ENCODE measurements at places on chromosomes 7 and 10.

DNA sequence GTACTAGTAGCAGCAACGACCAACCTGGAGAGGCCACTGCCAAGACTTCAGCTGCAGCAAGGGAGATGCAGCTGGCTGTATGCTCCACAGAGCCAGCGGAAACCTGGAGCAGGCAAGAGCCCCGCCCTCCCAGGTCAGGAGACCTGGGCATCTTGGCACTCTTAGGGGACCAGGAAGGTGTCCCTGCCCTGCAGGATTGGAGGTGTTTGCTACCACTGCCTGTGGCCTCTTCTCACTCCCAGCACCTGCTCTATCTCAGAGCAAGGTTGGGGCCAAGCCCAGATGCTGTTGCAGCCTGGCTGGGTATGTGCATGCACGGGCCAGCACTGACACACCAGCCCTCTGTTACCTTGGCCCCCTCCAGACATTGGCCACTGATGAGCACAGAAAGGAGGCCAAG lies 1512.8 kb downstream of the REEP3 start:
- DNase-seq, result no peak

- DNase-seq, result peak; percentile 39
These were observed 445.1 kb upstream of the ZMIZ1 start for GRCh38 chr10:78623578-78624215.

DNA sequence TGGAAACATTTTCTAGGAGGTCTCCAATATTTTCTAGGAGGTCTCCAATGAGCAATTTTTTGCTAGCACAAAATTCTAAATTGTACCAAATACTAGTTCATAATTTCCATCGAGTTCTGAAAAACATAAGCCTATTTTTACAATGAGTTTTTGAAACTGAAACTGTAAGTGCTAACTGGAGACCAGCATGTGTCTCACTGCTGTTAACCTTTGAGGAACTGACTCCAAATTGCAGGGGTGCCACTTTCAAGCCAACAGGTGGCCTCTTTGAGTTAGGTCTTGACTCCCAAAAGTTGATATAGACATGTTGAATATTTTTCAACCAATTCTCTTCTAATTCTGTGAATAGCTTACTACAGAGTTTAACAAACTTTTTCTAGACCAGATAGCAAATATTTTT lies 58.8 kb downstream of the CAV1 start:
- DNase-seq, result no peak

GRCh38 chr7:17301471-17302456 lies 3.3 kb downstream of the AHR start:
- no peak for DNase-seq

- DNase-seq, result no peak
These were observed 125.9 kb upstream of the NOBOX start for GRCh38 chr7:144529269-144529926.

DNA sequence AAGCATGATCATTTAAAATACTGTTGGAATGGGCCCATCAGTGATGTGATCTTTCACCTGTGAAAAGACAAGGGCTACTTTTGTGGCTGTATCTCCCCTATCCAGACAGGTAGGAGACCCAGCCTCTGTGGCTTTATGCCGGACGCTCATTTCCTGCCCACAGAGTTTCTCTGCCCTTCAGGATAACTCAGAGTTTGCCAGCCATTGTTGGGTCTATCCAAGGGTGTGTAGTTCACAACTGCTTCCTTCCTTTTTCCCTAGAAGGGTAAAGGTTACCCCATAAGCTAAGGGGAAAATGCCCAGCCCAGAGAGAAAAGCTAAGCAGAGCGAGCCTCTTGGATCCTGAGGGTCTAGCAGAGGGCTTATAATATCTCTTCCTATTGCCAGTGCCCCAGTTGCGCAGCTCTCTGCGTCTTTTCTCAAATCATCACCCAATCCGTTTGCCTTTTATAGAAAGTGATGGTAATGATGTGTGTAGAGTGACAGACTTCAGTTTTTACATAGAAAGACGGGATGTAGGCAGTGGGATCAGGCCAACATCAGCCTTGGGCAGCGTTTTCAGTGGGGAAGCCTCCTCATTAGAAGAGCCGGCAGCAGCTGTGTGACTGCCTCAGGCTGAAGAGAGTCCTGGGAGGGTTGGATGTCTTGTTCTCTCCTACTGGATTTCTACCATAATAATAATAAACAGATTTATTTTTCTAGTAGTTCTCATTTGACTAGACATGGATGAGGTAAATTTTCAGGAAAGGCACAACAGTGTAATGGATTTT lies 80.5 kb downstream of the MET start:
- no peak for DNase-seq

GRCh38 chr10:126944191-126944590 lies 39.0 kb downstream of the DOCK1 start:
- DNase-seq, result no peak

Measured in NCI-H774 (cell line).